DMS 273 treated with DMSO at 0.1 percent for 48 hours (cell line): ENCODE measurements at places on chromosomes 12 and 14.

GRCh38 chr14:102055181-102055901 lies 31.5 kb downstream of the HSP90AA1 start:
- no peak for DNase-seq

- no peak for DNase-seq
Measured at GRCh38 chr12:2271961-2272360, 219.2 kb downstream of the CACNA1C start.

GRCh38 chr14:102805371-102805891 lies 28.2 kb downstream of the TRAF3 start:
- no peak for DNase-seq

- DNase-seq: no peak
Measured at GRCh38 chr14:64766430-64767151, 62.4 kb downstream of the PLEKHG3 start.

DNA sequence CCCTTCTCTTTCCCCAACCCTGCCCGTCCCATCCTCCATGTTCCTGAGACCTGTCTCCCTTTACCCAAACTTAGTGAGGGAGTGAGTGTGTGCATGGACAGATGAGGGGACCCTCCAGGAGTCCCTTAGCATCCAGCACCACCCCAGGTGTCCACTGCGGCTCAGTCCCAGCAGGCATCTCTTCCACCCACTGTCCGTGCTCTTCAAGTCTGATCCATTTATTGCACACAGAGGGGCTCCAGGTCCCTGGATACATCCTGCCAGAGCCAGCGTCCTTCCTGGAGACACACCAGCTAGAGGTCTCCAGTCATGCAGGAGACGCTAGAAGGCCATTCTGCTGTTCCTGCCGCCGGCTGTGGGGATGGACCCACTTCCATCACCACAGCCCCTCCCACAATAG lies 239.2 kb downstream of the ADGRD1 start:
- no peak for DNase-seq

GRCh38 chr12:22476133-22476532 lies 68.2 kb downstream of the C2CD5 start:
- DNase-seq: no peak

GRCh38 chr12:52181746-52182145 lies 10.1 kb downstream of the KRT80 start:
- peak; percentile 19 for DNase-seq

DNA sequence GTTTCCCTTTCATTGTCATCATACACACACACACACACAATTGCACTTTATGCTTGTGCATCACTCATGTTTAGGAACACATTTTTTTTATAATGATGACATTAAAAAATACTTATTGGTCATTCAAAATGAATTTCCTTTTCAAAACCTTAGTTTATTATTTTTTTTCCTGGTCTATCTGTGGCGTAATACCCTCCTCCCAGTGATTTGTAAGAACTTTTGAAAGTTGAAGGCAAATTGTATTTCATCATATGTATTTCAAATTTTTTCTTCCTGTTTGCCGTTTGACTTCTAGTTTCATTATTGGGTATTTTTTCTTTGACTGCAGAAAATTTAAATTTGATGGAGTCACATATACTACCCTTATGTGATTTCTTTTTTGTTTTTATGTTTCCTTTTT lies 2.5 kb upstream of the LRRK2 start:
- no peak for DNase-seq

DNA sequence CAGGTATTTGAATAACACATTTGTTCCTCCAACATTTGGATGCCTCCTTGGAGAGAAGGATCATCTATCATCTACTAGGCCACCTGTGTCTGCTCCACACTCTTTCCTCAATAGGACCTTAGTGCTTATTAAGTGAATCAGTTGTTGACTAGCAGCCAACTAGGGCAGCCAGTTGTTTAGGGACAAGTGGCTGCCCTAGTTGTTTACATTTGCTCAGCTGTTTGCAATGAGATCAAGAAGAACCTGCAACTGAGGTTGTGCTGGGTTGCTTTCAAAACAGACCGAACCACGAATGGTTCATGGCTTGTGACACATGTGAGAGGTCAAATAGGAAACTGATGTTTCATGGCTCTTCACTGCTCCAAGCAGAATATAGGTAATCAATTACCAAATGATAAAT lies 53.8 kb downstream of the TMCC3 start:
- no peak for DNase-seq

- DNase-seq: no peak
Measured at GRCh38 chr14:85527445-85528035, 2.4 kb upstream of the FLRT2 start.

DNA sequence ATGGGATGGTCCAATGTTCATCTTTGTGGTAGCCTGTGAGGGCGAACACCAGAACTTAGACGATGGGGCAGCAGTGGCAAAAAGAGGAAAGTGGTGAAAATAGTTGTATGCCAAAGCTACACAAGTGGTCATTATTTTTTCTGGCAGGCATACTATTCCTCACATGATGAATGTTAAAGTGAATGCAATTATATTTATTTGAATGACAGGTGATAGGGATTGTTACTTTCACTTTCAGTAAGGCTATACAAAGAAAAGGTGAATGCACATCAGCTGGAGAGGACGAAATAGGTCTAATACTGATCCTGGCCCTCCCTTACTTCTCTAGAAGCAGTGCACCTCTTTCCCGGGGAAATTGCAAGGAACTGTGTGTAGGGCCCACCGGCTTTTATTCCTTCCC lies 470.1 kb downstream of the TMTC2 start:
- no peak for DNase-seq
